Occipital lobe (tissue), 3 donors: ENCODE measurements at places on chromosomes 12 and 14. TPM values are rescaled to one million over a fixed set of nuclear protein-coding genes. Genes with fewer than 3 reads are reported as not detected.

- DNase-seq: no peak
Observed at GRCh38 chr12:102061096-102061559, 663 bp downstream of the WASHC3 start.

Gene CDH24
- 10.3 TPM for total RNA-seq

Gene HOXC9
- total RNA-seq: not detected

- no peak for DNase-seq
Observed at GRCh38 chr14:74634481-74634880, 22.4 kb upstream of the LTBP2 start.

DNA sequence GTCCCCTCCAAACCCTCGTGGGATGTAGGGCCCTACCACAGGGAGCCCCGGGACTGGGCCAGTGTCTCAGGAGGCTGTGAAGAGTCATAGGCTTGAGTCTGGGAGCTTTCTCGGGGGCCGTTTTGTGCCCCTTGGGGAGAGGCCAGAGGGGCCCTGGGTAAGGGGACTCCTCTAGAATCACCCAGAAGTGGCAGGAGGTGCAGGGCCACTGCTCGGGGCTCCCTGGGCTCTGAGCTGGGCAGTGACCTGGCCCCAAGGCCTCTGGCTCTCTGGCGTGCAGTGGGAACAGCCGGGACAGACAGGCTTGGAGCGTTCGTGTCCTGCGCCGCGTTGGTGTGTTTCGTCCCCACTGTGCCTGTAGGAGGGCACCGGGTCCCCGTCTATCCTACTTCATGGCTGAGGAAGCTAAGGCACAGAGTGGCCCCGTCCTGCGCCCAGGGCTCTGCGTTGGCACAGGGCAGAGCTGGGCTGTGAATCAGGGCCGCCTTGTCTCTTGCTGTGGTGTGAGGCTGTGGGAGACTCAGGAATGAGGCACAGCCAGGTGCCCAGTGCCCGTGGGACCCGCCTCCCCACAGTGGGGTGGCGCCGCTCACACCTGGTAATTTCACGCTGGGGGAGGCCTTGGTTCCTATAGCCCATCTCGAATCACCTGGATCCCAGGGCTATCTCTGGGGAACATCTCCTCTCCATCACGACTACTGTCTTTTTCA lies 23.8 kb upstream of the KIF26A start:
- no peak for DNase-seq

- no peak for DNase-seq
Observed at GRCh38 chr12:70271025-70271424, 27.8 kb downstream of the CNOT2 start.

DNA sequence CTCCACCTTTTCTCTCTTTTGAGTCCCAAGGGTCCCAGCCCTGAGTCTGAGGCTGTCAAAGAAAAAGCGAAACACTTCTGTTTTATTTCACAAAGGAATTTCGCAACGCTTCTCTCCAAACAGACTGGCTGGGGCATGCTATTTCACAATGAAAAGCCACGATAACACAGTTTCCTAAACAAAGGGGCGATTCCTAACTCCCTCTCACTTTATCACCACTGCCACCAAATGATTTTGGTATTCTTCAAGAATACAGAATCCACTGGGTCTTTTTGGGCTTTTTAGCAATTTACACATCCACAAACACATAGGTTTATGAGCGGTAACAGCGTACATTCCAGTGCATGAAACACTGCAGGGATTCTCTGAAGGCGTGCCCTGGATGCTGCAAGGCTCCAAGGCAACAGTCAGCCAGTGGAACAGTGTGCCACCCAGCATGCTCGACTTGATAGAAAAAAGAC lies 161.2 kb downstream of the DAD1 start:
- DNase-seq: no peak

Gene SENP1
- total RNA-seq: 33.5 TPM

DNA sequence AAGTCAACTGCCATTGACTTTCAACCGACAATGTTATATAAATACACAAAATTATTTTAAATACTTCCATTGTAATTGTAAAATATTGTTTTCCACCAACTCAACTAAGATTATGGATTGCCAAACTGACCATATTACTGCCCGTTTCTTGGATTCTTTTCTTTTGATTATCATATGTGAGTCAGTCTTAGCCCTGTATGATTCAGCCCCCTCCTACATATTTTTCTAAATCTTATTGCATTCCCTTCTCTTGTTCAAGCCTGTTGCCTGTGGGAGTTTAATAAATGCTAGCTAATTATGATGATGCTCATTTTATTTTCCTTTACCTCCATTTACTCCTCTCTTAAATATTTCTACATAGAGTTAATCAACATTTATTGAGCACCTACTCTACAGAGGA lies 6.8 kb downstream of the RASSF9 start:
- no peak for DNase-seq

DNA sequence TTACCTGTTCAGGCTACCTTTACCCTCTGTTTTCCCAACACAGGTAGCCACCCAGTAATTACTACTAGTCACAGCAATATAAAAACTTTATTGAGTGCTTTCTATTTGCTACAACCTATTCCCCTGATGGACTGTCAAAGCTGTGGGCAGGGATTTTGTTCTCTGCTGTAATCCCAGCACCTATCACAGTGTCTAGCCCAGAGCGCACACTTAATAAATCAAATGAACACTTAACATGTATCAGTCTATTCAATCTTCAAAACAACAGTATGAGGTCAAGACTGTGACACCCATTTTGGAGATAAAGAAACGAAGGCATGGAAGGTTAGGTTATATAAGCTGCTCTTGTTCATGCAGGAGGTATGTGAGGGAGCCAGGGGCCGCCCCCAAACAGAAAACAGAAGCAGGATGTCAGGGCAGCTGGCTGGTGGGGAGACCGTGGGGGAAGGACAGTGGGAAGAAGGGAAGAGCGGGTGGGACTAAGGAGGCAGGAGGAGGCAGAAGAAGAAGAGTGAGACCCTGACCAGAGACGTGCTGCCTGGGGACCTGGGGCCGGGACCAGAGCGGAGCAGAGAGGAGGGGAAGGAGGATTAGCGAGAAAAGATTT lies 1.7 kb downstream of the TNFRSF1A start:
- DNase-seq: no peak

- DNase-seq: no peak
Observed at GRCh38 chr12:77847680-77848431, 17.2 kb downstream of the NAV3 start.

DNA sequence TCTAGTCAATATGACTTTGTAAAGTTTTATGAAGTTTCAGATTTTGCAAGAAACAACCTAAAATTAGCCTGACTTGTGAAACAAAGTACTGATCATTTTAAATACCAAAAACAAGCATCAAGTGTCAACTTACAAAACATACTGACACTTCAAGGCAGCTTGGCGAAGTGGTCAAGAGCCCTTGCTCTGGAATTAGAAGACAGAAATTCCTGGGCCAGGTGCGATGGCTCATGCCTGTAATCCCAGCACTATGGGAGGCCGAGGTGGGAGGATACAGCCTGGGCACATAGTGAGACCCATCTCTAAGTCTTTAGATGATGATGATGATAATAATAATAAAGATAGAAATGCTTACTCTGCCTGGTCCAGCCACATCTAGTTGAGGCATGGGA lies 45.4 kb upstream of the NR2C1 start:
- DNase-seq: no peak

GRCh38 chr14:87799400-87799799 lies 193.6 kb downstream of the GALC start:
- DNase-seq: no peak

DNA sequence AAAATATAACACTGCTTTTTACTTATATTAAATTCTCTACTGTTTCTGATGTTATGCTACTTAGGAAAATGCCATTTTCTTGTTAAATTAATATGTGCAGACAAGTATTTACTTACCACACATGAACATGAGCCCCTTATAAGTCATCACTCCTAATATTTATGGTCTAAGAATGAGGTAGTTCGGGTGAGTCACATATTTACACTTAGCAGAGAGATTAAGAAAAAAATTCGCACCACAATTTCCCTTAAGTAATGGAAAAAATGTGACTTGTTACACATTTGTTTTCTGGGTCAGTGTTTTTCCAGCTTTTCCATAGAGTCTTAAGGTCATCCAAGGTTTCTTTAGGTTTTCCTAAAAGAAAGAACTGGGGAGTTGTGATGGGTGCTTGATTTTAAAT lies 68.3 kb downstream of the RERG start:
- DNase-seq: no peak

Gene BDKRB1
- total RNA-seq: not detected
